Fibroblast of lung (primary cell): ENCODE measurements at places on chromosomes 1 and 21.

- H3K27ac ChIP-seq, result no peak overlapping the region
- no peaks in the 10 kb centered on the region for H3K4me1 ChIP-seq
- no peak for DNase-seq
Measured at GRCh38 chr1:110877364-110877763, 4.4 kb downstream of the CD53 start.

DNA sequence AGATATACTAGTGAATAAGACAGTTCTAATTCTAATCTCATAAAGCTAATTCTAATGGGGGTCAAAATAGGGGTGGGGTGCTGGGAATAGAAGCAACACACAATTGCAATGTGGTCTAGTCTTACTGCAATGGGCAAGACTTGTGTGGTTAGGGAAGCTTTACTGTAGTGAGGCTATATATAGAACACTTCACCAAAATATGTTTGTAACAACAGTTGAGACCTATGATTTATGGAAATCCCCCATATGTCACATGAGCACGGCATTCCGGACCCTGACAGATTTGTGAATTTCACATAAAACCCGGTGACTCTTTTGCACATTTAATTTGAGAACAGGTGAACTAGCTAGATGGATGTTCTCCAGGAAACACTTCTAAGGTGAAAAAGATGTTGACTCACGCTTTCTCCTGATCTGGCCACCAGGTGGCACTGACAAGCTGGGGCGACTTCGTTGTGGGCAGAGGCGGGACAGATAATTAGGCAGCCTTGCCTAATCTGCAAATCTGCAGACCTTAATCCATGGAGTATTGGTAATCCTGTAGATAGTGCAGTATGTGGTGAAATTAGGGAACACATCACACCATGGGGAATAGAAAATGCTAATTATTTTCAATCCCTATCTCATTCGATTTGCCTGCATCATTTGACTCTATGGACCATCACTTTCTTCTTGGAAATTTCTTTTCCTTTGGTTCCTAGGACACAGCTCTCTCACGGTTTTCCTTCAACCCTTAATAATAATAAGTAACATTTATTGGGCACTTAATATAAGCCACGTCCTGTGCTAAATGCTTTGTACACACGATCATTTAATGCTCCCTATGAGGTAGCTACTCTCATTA lies 37.7 kb downstream of the KIAA0040 start:
- no peak overlapping the region for H3K4me3 ChIP-seq
- H3K27ac ChIP-seq, result no peak overlapping the region

GRCh38 chr1:61322769-61323168 lies 240.4 kb downstream of the NFIA start:
- H3K4me3 ChIP-seq, result no peak overlapping the region
- H3K4me1 ChIP-seq, result peaks cover 2% of the 10 kb centered on the region
- H3K36me3 ChIP-seq, result no peaks in the 10 kb centered on the region
- no peaks in the 10 kb centered on the region for H3K27me3 ChIP-seq
- DNase-seq, result no peak

DNA sequence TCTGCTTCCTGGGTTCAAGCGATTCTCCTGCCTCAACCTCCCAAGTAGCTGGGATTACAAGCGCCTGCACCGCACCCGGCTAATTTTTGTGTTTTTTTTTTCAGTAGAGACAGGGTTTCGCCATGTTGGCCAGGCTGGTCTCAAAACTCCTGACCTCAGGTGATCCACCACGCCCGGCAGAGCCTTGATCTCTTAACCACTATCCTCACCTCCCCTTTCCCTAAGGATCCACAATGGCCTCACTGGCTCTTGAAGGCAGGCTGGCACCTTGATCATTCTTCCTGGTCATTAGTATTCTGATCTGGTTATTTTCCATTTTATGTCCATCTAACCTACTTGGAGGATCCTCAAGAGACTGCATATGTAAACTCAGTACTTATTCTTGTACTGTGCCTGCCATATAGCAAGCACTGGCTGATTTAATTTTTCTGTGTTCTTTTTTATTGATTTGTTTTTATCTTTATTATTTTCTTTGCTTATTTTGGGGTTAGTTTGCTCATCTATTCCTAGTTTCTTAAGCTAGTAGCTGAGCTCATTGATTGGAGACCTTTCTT lies 6.3 kb downstream of the RCC1 start:
- no peak overlapping the region for H3K27ac ChIP-seq
- H3K4me3 ChIP-seq, result no peak overlapping the region
- peaks cover 21% of the 10 kb centered on the region for H3K36me3 ChIP-seq
- peaks cover 10% of the 10 kb centered on the region for H3K4me1 ChIP-seq
- DNase-seq, result no peak

DNA sequence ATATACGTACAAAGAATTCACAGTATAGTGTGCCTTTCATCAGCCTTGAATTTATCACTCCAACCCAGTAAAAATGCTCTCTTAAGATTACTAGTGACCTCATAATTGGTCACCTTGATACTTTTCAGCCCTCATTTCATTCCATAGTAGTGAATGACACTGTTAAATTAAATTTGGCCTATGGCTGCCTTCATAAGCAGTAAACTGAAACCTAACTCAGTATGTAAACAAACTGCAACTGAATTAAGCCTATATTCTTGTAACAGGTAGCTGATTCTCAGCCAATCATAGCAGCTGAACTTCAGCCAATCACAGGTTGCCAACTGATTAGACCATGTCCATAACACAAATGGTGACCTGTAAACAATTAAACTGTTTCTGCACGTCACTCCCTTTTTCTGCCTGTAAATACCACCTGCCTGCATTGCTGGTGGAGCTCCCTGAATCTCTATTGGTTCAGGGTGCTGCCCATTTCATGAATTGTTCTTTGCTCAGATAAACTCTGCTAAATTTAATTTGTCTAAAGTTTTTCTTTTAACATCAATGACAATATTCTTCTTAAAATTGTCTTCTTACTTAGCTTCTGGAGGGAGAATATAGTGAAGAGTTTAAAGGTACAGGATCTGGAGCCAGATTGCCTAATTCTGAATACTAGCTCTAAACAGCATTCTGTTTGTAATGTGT lies 24.0 kb upstream of the CAMSAP2 start:
- no peak for DNase-seq
- no peaks in the 10 kb centered on the region for H3K36me3 ChIP-seq
- no peaks in the 10 kb centered on the region for H3K4me1 ChIP-seq
- H3K27ac ChIP-seq, result no peak overlapping the region
- no peak overlapping the region for H3K4me3 ChIP-seq

- H3K36me3 ChIP-seq, result no peaks in the 10 kb centered on the region
- no peak overlapping the region for H3K27ac ChIP-seq
- peaks cover 30% of the 10 kb centered on the region for H3K4me1 ChIP-seq
- H3K27me3 ChIP-seq, result no peaks in the 10 kb centered on the region
Measured at GRCh38 chr21:41928621-41929220, 25.1 kb downstream of the C2CD2 start.

DNA sequence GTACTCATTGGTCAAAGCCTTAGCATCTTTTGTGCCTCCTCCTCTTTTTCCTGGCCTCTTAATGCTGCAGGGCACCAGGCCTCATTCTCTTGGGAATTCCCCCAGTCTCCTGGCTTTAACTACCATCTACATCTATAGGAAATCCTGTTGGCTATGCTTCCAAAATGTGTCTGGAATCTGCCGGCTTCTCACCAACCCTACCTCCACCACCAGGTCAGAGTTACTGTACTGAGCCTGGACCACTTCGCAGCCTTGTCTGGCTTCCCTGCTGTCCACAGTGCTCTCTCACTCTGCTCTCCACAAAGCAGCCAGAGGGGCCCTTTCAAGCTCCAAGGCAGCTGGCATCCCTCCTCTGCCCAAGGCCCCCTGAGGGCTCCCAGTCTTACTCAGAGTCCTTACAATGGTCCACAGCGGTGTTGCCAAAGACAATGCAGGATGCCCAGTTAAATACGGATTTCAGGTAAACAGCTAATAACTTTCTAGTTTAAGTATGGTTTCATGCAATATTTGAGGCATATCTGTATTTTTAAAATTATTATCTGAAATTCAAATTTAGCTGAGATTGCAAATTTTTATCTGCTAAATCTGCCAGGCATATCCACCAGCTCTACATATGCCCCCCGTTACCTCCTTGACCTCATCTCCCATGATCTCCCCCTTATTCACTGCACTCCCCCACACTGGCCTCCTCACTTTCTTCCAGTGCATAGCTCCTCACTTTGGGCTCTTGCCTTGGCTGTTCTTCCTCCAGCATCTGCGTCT lies 34.5 kb upstream of the FAM163A start:
- no peak overlapping the region for H3K4me3 ChIP-seq
- no peak for DNase-seq

DNA sequence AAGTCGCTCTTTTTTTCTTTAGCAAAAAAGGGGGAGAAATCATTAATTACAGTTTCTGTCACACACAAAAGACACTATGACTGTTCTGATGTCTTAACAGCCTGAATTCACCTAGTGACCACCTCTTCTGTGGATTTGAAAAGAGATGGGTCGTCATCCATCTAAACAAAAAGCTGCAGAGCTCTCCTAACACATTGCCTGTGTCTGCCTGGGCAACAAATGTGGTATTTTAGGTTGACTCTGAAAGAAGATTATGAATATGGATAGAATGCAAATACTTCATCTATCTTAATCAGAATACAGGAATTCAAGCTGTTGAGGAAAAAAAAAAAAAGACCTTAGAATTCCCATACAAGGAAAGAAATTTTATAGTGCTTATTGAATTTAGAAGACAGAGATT lies 304.4 kb upstream of the ADGRL2 start:
- no peaks in the 10 kb centered on the region for H3K27me3 ChIP-seq
- H3K36me3 ChIP-seq, result no peaks in the 10 kb centered on the region
- no peaks in the 10 kb centered on the region for H3K4me1 ChIP-seq
- DNase-seq, result no peak

DNA sequence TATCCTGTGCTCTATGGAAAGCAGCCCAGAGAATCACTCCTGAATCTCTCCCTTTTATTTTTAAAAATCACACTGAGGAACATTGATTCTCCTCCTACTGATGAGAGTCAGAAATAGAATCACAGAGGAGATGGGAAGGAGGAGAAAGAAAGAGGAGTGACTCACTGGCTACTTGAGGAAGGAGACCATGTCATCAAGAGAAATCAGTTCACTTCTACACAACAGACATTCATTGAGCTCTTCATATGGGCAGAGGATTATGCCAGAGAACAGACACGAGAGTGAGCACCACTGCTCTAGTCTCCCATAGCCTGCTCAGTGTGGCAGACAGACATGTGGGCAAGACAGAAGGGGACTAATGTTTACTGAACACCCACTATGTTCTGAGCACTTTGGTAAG lies 44.2 kb downstream of the RAB3B start:
- no peak overlapping the region for H3K4me3 ChIP-seq
- no peaks in the 10 kb centered on the region for H3K36me3 ChIP-seq
- peak overlapping the region; percentile 20 for H3K27ac ChIP-seq

DNA sequence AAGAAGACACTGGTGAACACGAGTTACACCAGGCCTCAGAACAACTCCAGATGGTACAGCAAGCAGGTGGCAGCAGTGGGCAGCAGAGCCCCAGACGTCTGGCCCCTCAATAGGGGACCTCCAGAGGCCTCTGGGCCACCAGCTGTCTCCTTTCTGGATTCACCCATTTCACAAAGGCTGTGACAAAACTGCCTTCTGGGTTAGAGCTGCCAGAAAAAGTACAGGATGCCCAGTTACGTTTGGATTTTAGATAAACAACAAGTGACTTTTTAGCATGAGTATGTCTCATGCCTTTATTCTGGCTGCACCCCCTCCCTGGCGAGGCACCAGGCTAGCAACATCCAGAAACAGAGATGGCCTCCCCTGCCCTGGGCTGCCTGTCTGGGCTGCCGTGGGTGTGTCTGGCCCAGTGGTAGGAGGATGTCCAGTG lies 30.1 kb downstream of the ITPKB start:
- no peaks in the 10 kb centered on the region for H3K36me3 ChIP-seq
- no peaks in the 10 kb centered on the region for H3K27me3 ChIP-seq
- no peak overlapping the region for H3K4me3 ChIP-seq

GRCh38 chr1:237470712-237471338 lies 419.9 kb downstream of the ZP4 start:
- H3K27ac ChIP-seq, result no peak overlapping the region
- H3K4me1 ChIP-seq, result no peaks in the 10 kb centered on the region
- H3K36me3 ChIP-seq, result no peaks in the 10 kb centered on the region
- no peaks in the 10 kb centered on the region for H3K27me3 ChIP-seq

- H3K36me3 ChIP-seq, result no peaks in the 10 kb centered on the region
- H3K4me3 ChIP-seq, result no peak overlapping the region
- H3K27me3 ChIP-seq, result no peaks in the 10 kb centered on the region
- no peaks in the 10 kb centered on the region for H3K4me1 ChIP-seq
- no peak for DNase-seq
- no peak overlapping the region for H3K27ac ChIP-seq
Measured at GRCh38 chr1:216201946-216202345, 221.3 kb downstream of the USH2A start.

DNA sequence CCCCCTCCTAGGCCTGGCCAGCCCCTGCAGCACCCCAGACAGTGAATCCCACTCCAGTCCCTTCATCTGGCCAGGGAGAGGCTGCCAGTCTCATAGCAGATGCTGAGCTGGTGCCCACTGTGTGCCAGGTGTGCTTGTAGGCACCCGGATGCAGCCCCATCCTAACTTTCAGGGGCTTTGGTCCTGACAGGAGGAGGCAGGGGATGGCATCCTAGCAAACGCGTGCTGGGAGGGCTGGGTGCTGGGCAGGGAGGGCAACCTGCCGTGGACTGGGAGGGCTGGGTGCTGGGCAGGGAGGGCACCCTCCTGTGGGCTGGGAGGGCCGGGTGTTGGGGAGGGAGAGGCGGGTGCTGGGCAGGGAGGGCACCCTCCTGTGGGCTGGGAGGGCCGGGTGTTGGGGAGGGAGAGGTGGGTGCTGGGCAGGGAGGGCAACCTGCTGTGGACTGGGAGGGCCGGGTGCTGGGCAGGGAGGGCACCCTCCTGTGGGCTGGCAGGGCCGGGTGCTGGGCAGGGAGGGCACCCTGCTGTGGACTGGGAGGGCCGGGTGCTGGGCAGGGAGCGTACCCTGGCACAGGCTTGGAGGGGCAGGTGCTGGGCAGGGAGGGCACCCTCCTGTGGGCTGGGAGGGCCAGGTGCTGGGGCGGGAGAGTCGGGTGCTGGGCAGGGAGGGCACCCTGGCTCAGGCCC lies 35.3 kb downstream of the SLC19A1 start:
- DNase-seq, result no peak
- H3K36me3 ChIP-seq, result peaks cover 4% of the 10 kb centered on the region
- no peak overlapping the region for H3K4me3 ChIP-seq
- H3K4me1 ChIP-seq, result no peaks in the 10 kb centered on the region
- H3K27me3 ChIP-seq, result no peaks in the 10 kb centered on the region
- H3K27ac ChIP-seq, result no peak overlapping the region

DNA sequence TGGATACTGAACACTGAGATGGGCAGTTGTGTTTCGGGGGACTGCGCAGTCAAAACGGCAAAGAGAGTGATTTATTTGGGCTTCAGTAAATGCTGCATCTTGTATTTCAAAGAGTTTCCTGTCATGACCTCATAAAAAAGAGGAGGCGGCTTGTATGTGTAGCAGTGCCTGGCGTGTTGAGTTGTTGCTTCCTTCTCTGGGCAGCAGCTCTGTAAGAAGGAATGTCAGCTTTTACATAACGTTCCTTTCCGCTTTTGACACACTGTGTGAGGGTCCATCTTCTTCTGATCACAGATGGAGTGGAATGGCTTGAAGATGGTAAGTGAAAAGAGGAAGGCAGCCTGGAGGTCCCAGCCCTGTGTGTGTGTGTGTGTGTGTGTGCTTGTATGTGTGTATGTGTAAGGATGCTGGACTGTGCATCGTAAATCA lies 941 bp downstream of the ELAVL4 start:
- no peak overlapping the region for H3K4me3 ChIP-seq
- H3K4me1 ChIP-seq, result no peaks in the 10 kb centered on the region
- H3K36me3 ChIP-seq, result no peaks in the 10 kb centered on the region
- H3K27me3 ChIP-seq, result no peaks in the 10 kb centered on the region
- H3K27ac ChIP-seq, result no peak overlapping the region
